ENCODE measurements at places on chromosomes 3 and 15.

DNA sequence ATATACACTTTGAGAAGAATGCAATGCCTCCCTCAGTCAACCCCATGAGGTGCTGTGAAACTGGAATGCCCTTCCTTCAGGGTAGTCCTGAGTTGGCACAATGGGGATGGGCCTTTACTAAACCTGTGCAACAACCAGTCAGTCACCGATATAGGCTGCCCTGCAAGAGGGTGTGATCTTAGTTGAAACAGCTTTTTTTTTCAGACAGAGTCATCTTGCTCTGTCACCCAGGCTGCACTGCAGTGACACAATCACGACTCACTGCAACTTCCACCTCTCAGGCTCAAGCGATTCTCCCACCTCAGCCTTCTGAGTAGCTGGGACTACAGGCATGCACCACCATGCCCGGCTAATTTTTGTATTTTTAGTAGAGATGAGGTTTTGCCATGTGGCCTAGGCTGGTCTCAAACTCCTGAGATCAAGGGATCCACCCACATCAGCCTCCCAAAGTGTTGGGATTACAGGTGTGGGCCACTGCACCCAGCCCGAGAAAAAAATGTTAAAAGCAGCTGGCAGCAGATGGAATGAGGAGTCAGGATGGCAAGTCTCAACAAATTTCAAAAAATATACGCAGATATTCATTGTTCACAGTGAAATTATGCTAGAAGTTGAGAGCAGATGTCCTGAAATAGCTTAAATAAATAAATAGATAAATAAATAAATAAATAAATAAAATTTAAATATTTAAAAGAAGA, 31.8 kb downstream of the MYO5A start:
- DNase-seq: no peak

DNA sequence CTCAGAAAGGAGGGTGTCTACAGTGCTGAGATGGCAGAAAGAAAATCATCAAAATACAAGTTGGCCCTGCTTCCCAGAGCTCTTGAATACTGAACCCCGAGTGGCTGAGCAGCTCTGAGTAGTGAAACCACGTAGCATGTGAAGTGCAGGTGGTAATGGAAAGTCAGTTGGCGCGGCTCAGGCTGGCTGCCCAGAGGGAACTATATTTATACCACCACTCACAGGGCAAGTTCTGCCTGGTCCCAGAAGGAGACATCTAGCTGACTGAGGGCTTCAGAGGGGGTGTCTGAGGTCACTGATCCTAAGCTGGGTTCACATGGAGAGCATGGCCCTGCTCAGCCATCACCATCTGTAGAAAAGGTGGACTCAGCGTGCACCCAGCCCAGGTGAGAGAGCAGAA, 129.6 kb upstream of the AGBL1 start:
- no peak for DNase-seq

DNA sequence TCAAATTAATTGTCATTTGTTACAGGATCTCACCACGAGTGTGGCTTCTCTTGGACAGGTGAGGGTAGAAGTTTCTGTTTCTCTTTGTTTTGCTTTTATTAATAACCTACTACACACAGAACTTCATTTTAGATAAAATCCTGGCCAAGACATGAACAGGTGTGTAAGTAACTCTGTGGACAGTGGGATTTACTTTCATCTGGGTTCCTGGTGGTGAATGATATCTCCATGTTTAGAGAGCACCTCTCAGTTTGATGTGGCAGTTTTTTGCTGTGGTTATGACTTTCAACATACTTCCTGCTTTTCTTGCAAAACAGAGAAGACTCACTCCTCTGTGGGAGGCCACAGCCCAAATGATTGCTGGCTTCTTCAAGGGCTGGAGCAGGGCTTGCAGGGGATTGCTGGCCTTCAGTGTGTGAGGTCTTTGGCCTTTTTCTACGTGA, 71.1 kb upstream of the XCR1 start:
- peak; percentile 67 for DNase-seq

DNA sequence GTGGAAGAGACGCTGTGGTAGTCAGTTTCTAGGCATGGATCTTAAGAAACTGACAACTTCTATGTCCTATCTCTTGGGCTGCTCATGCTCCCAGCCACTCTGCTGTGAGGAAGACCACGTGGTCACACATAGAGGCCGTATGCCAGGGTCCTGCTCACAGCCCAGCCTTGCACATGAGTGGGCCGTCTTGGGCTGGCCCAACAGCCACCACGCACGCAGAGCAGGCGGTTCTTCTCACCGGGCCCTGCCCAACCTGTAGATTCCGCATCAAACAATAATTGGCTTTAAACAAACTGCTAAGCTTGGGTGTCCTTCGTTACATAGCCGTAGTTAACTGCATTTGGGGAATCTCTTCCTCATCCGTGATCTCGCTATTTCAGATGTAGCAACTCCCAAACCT, 26.0 kb downstream of the SLC41A3 start:
- DNase-seq: no peak

- DNase-seq: no peak
These were observed 240.8 kb upstream of the CNTN6 start for GRCh38 chr3:852033-852432.

GRCh38 chr3:78050276-78051065, 1010.6 kb downstream of the ROBO2 start:
- DNase-seq: no peak

DNA sequence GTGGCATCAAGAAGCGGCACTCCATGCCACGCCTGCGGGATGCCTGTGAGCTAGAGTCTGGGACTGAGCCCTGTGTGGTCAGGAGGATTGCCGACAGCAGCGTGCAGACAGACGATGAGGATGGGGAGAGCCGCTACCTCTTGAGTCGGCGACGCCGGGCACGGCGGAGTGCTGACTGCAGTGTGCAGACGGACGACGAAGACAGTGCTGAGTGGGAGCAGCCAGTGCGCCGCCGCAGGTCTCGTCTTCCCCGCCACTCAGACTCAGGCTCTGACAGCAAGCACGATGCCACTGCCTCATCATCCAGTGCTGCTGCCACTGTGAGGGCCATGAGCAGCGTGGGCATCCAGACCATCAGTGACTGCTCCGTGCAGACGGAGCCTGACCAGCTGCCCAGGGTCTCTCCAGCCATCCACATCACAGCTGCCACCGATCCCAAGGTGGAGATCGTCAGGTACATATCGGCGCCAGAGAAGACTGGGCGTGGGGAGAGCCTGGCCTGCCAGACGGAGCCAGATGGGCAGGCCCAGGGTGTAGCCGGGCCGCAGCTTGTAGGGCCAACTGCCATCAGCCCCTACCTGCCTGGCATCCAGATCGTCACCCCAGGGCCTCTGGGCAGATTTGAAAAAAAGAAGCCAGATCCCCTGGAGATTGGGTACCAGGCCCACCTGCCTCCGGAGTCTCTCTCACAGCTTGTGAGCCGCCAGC, 16.8 kb upstream of the APEH start:
- no peak for DNase-seq

- DNase-seq: no peak
These were observed 178.4 kb upstream of the CTDSPL start for GRCh38 chr3:37683321-37683720.

DNA sequence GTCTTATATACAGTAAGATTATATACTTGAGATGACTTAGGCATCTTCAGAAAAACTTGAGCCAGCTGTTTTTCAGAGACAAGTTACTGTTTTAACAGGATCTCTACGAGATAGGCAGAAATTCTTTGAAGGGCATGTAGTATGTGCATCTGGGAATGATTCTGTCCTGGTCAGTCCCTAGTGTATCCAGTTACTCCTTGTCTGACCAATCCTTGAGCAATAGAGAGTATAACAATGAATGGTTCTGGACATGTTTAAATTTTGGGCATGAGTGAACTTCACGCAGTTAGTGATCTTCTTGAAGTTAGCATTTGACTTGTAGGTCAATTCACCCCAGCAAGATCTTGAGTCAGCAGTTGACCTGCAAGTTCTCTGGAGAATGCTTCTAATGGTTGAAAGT, 24.7 kb upstream of the HHLA2 start:
- DNase-seq: no peak

- no peak for DNase-seq
These were observed 38.5 kb upstream of the XCR1 start for GRCh38 chr3:46065750-46066256.

GRCh38 chr3:65083240-65083639, 395.4 kb upstream of the ADAMTS9 start:
- no peak for DNase-seq

- no peak for DNase-seq
These were observed 83.8 kb downstream of the TGFBR2 start for GRCh38 chr3:30690199-30690598.

- DNase-seq: no peak
These were observed 8.3 kb downstream of the STARD5 start for GRCh38 chr15:81315452-81316175.

DNA sequence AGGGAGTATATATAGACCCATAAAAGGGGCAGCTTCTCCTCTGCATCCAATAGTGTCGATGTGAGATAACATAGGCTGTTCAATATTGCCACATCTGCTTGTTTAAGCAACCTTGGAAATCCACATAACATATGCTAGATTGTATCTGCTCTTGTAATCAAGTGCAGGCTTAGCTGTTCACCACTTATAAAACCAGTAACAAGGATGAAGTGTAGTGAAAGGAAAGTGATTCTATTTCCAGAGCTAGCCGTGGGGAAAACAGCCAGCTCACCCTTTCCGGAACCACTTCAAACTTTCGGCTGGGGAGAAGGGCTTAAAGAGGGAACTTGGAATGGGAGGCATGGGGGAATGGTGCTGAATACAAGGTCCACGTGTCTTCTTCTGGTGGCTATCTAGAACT, 204.0 kb downstream of the TAFA4 start:
- DNase-seq: no peak

DNA sequence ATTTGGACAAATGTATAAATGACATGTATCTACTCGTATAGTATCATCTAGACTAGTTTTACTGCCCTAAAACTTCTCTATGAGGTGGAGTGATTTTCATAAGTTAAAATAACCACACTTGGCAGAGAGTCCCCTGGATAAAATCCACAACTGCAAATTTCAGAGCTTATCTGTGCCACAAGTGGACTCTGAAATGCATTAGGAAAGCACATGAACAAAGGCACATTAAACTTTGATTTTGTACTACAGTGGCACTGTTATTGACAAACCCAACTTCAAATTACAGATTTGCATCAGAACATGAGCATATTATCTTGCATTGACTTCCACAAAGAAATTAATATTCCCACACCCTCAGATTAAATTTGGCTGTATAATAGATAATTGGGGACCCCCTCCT, 58.1 kb upstream of the EIF5A2 start:
- DNase-seq: no peak

DNA sequence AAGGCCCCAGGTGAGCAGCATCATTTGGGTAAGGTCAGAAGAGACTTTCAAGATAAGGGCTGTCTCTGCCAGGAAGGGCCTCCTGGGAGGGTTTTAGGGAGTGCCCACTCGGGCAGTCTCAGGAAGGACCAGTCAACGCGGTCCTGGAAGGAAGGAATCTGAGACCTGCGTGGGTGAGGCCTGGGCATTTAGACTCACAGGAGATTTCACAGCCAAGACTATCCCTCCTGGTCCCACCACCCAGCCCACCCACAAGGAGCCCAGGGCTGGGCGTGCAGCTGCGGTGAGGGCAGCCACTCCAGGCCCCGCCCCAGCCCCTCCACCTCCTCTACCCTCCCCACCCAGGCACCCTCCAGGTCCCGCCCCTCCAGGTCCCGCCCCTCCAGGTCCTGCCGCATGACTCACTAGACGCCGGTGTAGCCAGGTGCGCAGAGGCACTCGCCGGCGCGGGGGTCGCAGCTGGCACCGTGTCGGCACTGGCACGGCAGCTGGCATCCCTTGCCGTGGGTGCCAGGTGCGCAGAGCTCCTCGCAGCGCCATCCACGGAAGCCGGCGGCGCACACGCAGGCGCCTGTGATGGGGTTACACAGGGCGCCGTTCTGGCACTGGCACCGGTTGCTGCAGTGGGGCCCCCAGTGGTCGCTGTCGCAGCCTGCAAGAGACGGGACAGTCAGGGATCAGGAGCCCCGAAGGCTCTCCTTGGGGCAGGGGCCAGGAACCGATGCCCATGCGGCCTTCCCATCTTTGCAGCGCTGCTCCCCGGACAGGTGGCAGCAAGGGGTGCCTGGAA, 112.7 kb downstream of the RAB11A start:
- no peak for DNase-seq

GRCh38 chr3:122097141-122097540, 42.0 kb downstream of the CD86 start:
- DNase-seq: no peak

DNA sequence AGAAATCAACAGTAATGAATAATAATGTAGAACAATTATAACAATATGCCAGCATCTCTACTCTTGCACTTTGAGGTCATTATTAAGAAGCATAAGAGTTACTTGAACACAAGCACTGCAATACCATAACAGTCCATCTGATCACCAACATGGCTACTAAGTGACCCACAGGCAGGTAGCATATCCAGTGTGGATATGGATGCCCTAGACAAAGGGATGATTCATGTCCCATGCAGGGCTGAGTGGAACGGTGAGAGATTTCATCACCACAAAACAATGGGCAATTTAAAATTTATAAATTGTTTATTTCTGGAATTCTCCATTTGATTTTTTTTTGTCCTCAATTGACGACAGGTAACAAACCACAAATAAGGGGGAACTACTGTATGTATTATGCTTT, 107.7 kb upstream of the TSC22D2 start:
- DNase-seq: no peak

GRCh38 chr15:74441248-74441941, 7.6 kb upstream of the SEMA7A start:
- DNase-seq: no peak

GRCh38 chr15:101078669-101079323, 159.6 kb downstream of the LRRK1 start:
- no peak for DNase-seq

- DNase-seq: no peak
These were observed 323.0 kb upstream of the UMPS start for GRCh38 chr3:124407260-124407659.

GRCh38 chr3:102980355-102980696, 545.5 kb downstream of the ZPLD1 start:
- no peak for DNase-seq

DNA sequence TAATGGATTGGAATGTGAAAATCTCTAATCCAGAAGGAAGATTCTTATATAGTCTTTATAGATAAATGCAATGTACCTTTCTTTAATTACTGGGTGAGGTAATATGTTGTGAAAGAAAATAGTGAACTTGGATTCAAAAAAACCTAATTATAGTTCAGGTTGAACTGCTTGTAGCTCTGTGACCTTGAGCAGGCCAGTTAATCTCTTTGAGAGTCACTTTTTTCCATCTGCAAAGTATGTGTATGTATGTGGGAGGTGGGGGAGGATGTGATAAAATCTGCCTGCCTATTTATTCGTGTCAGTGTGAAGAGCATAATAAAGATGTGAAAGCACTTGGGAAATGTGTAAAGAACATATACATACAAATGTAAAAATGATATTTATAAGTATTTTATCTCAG, 34.4 kb downstream of the GLCE start:
- DNase-seq: no peak

GRCh38 chr15:48871542-48871941, 6.4 kb upstream of the EID1 start:
- DNase-seq: no peak

DNA sequence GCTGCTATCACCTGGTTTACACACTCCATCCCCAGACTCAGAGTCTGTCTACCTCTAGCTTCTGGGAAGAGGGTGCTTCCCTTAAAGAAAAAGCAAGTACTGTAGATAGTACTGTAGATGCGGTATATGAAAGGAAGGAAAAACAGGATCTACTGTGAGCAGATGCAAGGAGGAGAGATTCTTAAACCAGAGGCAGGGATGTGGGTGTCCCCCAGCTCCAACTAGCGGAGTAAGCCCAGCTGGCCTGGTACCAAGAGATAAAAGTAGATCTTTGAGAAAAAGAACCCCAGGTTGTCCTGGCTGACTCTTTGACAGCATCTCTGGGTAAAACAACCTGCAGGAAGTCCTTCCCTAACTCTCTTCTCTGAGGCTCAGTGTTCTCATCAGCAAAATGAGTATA, 523.7 kb upstream of the PROK2 start:
- no peak for DNase-seq

- no peak for DNase-seq
These were observed 1.5 kb downstream of the ST8SIA2 start for GRCh38 chr15:92395098-92395635.
